ENCODE measurements at places on chromosomes 7 and 10.
A peak's percentile ranks its signal among the peaks of the same experiment; 100 is the strongest.

DNA sequence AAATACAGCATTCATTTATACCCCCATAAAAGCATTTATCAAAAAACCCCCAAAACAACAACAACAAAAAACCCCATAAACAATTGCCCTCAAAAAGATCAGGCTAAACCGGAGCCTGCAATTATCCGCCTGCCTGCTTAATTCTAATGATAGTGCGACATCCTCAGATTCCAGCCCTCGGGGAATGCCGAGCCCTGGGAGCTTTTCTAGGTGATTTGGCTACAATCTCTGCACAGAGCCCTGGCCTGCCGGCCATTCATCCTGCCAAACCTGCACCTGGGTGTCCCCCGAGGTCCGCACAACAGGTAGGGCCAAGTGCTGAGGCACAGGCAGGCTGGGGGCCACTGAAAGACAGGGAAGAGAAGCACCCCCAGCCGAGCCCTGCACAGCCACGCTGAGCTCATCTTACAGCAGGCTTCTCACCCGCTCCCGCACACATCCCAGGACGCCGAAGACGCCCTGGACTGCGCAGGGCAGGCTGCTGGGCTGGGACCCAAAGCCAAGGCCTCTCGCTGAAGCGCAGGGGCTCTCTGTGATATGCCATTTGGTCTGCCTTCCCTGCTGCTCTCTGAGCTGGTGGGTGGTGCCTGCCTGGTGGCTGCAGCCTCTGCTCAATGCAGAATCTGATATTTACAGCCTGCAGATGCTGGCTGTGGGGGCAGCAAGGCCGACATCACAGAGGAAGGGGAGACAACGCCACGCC, 57.5 kb downstream of the CAMK2B start:
- DNase-seq: no peak

DNA sequence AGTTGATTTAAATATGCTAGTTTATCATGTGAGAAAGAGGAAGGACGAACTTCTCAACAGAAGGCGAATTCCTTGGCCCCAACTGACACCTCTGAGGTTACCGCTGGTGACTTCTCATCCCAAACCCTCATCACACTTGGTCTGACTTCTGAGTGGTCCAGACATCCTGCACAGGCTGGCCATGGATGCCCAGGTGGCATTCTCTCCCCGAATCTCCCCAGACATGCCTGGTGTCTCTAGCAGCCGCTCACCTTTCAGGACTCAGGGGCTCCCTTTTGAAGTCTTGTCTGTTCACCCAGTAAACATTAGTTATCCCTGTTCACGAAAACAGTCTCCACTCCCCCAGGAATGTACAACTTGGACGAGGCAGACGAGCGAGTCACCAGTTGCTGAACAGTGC, 157.7 kb downstream of the ADARB2 start:
- DNase-seq: no peak

- no peak for DNase-seq
Measured at GRCh38 chr10:123766012-123766411, 99.9 kb downstream of the GPR26 start.

DNA sequence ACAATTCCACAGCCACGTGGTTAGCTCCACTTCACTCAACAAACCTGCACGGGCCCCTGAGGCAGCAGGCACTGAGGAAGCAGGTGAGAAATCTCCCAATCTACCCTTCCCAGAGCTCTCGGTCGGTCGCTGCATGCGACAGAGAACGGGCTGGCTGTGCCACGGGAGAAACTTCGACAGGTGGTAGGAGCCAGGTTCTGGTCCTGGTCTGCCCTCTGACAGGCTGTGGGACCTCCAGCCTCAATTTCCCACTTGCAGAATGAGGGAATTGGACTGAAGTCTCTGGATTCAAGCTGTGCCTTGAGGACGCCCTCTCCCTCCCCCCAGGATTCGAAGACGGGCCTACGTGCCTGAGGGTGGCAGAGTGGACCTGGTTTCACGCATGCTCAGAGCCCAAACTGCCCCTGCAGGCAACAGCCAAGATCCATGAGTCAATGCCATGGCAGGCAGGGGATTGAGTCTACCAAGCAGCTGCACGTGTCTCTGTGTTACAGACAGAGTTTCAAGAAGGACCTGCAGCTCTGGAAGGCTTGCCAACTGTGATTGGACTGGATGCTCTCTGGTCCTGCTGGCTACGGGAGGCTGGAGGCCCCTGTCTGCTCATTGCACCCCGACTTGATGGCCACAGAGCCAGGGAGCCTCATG, 215.0 kb downstream of the USP6NL start:
- DNase-seq: no peak

- no peak for DNase-seq
Measured at GRCh38 chr10:55509168-55509567, 708.1 kb upstream of the PCDH15 start.

DNA sequence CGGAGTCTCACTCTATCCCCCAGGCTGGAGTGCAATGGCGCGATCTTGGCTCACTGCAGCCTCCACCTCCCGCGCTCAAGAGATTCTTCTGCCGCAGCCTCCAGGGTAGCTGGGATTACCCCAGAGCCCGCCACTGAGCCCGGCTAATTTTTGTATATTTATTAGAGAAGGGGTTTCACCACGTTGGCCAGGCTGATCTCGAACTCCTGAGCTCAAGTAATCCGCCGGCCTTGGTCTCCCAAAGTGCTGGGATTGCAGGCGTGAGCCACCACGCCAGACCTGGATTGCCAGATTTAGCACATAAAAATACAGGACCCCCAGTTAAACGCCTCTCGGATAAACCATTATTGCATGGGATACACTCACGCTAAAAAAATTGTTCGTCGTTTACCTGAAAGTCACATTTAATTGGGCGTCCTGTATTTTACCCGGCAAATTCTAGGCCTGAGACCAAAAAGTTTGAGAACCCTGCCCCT, 375 bp upstream of the GATAD1 start:
- DNase-seq: no peak

- no peak for DNase-seq
Measured at GRCh38 chr10:129530581-129530980, 63.5 kb downstream of the MGMT start.

DNA sequence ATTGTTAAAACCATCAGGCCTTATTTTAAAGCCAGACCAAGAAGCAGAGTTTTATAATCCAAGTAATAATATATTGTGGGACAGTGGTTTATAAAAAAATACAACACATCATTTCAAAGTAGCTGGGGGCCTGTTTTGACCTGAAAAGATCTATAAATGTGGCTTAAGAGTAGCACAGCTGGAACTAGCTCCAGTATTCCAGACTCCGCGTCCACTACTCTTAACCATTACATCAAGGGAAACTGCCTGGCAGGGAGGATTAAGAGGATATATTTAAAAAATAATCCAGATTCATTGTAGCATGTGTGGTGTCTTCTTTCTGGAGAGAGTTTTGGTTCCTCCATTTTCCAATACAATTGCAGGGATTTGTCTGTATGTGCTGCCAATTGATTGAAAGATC, 67.3 kb downstream of the MET start:
- no peak for DNase-seq

GRCh38 chr10:78470267-78471103, 436.8 kb downstream of the RPS24 start:
- no peak for DNase-seq

- DNase-seq: no peak
Measured at GRCh38 chr10:114638821-114639625, 19.1 kb downstream of the ABLIM1 start.

DNA sequence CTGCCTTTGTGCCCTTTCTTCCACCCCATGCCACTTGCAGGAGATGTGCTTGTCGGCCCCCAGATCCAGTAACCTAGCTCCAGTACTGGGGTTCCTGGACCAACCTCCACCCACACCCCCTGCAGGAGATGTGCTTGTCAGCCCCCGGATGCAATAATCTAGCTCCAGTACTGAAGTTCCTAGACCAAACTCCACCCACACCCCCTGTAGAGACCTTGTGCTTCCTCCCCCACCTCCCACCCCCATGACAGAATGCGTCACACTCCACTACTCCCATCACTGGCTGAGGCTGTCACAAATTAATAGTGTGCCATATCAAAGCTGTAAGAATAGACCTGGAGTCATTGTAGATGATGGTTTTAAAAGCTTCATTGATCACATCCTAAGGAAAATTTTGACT, 185.0 kb downstream of the BICC1 start:
- no peak for DNase-seq

GRCh38 chr10:29600821-29601220, 34.0 kb downstream of the SVIL start:
- DNase-seq: no peak

GRCh38 chr7:78510580-78511188, 712.1 kb downstream of the PHTF2 start:
- peak; percentile 58 for DNase-seq

DNA sequence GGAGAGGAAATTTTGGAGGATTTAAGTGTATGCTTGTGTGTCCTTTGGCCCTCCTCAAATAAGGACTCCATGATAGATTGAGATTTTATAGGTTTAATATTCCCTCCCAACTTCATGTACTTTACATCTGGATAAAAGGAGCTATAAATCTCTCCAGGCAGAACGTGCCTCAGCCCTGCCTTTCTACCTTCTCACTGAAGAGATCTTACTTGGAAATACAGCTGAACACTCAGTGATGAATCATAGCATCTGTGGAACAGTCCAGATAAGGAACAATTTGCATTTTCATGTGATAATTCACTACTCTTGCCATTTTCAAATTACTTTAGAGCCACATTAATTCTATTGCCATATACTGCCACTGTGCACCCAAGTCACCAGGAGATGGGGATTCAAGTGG, 364.6 kb upstream of the PODXL start:
- DNase-seq: no peak

GRCh38 chr7:122261016-122261415, 43.5 kb downstream of the FEZF1 start:
- no peak for DNase-seq

DNA sequence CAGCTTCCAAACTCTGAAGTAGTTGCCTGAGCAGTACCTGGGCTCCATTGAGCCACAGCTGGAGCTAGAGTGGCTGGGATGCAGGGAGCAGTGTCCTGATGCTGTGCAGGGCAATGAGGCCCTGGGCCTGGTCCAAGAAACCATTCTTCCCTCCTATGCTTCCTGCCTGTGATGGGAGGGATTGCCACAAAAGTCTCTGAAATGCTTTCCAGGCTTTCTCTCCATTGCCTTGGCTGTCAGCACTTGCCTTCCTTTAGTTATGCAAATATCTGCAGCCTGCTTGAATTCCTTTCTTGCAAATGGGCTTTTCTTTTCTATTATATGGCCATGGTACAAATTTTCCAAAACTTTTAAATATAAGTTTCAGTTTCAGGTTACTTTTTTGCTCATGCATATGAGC, 972.2 kb upstream of the MBL2 start:
- no peak for DNase-seq

DNA sequence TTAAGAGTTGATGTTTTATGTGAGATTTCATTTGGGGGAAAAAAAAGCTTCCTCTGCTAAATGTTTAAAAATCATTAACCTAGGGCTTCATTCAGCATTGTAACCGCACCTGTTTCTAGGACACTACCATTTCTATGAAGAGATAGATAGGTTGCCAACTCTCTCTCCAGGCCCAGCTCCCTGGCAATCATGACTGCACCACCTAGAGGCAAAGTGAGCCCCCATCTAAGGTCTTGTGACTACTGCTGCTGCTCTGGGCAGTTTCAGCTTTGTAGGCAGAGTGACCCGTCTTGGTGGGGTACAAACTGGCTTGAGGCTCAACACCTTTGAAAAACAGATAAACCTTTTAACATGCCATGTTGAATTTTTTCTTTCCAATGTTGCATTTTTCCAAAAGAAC, 27.3 kb upstream of the MRC1 start:
- no peak for DNase-seq

DNA sequence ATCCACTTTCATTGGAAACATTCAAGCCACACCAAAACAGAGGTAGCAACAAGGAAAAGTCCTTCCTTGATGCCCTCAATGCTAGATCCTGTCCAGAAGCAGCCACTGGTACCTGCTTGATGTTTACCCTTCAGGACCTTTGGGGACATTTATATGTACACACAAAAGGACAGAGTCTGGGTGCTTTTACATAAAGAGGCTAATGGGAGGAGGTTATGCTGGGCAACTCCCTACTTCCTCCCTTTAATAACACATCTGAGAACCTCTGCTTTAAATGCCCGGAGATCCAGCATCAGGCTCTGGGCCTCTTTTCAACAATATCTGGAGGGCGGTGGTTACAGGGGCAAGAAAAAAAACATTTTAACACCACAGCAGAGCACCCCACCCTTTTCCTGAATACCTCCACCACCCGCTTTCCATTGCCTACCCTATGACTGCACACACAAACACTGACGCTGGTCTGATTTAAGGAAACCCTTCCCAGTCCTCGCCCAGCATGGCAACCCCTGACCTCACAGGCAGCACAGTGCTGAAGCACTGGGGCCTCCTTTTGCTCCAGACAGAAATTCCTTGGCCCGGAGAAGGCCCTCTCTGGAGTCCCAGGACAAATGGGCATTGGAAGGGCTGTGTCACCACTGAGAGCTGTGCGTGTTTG, 39.3 kb upstream of the DUSP5 start:
- DNase-seq: no peak

GRCh38 chr7:151630851-151631569, 111.3 kb upstream of the RHEB start:
- no peak for DNase-seq

DNA sequence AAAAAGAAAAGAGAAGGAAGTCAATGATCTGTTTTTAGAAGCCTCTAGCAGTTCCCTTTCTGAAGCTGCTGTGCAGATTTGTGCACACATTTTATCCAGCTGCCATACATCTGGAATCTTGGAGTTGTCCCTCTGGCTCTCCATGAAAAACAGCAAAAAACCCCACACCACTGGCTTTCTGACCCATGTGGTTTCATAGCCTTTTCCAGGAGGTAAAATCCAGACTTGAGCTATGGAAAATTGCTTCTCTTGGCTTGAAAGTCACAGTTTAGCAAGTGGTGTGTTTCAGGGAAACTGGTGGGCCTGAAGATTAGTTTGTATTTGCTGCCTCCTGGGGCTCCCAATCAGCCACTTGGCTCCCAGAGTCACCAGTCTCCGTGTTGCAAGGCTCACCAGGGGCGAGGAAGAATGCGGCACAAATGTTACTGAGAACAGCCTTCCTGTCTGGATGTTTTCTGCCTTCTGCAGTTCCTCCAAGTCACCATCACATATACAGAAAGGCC, 50.1 kb upstream of the ADRB1 start:
- DNase-seq: peak; percentile 63

GRCh38 chr10:12768156-12769100, 233.1 kb downstream of the CCDC3 start:
- no peak for DNase-seq

DNA sequence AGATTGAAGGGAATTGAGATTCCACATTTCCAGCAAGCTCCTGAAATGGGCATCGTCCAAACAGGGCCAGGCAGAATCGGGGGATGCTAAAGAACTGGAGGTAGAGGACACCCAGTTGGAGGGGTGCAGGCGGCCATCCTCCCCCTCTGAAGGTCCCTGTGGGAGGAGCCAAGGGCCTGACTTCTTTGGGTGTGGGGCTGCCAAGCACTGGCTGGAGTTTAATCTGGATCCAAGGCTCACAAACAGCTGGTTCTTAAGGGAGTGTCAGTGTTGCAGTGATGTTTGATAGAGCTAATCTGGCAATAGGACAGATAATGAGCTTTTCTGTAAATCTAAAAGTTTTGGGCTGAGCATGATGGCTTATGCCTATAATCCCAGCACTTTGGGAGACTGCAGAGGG, 20.8 kb downstream of the TSPAN14 start:
- peak; percentile 35 for DNase-seq
